ENCODE measurements at places on chromosomes 6 and 20.

DNA sequence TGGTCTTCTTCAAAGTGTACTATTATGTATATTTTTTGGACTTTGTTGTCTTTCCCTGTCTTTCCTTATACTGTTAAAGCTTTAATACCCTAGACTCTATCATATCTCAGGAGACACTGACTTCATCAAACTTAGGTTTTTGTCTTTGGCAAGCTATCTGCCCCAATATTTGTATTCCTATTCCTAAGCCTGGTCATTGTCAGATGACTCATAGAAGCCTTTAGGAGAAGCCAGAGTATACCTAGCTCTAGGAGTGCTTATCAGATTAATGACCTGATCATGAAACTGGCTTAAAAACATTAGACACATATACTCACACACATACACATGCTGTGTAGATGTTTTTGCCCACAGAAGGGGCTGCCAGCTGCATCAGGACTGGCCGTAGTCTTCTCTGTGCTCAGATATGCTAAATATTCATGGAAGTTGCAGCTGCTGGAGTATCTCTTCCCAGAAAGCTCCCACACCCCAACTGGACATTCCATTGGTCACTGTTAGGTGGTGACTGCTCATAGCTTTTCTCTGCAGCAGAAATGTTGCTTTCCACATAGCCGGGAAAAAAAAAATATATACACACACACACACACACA, 102.0 kb downstream of the ANKS1A start:
- no peak for DNase-seq

GRCh38 chr6:55913228-55914195, 38.1 kb upstream of the BMP5 start:
- DNase-seq = peak; percentile 31

GRCh38 chr6:112682071-112682470, 334.9 kb downstream of the RFPL4B start:
- DNase-seq = no peak

DNA sequence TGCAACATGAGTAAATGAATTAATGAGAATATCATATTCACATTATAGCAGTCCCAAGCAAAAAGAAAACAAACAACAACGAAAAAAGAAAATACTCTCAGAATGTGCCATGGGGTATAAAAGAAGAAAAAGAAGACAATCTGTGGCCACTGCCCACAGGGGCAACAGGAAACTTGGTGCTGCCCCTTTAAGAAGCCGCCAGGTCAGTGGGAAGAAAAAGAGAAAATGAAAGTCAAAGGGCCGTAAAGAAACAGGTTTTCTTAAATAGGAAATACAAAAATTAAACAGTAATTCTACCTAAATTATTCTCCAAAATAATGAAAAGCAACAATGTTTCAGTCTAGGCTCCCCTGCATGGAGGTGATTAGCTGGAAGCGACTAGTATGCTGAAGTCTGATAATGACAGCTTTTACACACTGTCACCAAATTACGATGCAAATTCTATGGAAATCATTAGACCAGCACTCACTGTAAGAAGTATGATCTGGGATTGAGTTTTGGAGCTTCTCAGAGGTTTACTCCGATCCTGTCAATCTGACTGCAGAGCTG, 23.6 kb downstream of the GMDS start:
- DNase-seq = peak; percentile 54

Data from AML-193 (cell line).